ENCODE measurements at places on chromosomes 3 and 15.

DNA sequence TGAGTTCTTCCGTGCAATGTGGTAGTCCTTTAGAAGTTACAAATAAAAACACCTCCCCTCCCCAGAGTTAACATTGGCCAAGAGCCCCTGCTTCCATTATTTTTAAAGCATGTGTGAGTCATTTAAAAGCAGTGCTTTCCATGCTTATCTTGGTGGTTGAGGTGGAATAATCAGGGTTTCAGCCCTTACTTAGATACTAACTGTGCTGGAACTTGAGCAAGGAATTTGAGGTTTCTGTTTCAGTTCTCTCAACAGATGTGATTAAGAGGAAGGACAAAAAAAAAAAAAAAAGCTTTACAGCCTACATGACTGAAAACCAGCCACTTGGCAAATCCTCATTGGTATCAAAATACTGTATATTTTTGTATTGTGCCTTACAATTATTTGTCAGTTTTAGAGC is 64.5 kb downstream of the CGNL1 start:
- DNase-seq: peak; percentile 89

GRCh38 chr3:119333773-119334509 is 39.8 kb downstream of the ARHGAP31 start:
- DNase-seq: no peak

- DNase-seq: no peak
These were observed 480.4 kb upstream of the AGTR1 start for GRCh38 chr3:148217317-148217716.

GRCh38 chr3:73271-73670 is 123.3 kb upstream of the CHL1 start:
- DNase-seq: no peak

DNA sequence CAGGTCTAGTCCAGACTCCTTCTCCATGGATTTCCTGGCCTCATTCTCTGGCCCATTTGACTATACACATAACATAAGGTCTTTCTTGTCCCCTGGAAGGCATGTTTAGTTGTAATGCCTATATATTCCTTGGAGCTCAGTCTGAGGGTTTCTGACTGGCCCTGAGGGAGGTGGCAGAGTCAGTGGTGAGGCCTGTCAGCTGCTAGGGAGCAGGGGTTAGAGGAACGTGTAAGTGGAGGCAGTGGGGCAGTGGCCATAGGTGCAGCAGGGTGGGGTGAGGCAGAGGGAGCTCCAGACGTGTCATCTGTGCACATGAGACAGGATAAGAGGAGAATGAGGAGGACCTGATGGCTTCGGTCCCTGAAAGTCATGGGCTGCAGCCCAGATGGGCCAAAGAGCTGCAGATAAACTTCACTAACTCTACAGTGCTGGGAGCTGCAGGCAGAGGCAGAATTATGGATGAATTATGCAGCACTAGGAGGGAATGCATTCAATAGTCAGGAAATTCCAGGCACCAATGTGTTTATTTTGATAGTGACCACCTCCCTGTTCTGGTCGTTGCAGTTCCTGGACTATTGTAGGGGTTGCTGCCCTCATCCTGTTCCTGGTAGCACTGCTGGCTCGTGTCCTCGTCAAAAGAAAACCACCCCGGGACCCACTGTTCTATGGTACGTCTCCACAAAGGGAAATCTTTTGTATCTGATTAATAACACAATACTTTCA is 4.9 kb downstream of the TM6SF1 start:
- DNase-seq: no peak

DNA sequence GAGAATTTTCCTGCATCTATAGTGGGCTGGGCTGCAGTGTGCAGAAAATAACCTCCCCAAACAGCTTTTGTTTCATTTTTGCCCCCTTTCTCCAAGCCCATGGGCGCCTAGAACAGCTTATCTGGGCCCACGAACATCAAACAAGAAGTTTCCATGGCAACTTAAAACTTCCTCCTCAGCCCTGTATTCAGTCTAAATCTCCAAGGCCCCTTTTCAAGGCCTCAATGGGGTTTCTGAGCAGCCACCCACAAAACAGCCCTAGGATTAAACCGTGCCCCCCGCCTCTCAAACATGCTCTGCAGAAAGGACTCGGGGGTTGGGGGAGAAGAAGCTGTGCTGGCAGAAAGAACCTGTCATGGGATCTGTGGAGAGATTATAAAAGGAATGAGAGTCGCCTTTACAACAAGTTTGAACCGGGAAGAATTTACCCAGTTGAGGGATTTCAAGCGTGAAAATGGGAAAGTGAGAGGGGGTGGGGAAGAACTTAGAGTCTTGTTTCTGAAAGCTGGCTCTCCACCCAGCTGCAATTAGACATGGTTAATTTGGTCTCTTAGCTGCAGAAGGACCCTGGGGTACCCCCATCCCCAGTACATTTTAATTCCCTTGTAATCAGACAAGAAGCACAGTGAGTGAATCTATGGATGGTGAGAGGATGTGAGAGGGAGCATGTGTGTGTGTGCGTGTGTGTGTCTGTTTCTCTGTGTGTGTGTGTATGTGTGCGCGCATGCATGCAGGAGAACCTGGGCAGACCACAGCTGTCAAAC is 4.3 kb upstream of the FAM107A start:
- peak; percentile 56 for DNase-seq

DNA sequence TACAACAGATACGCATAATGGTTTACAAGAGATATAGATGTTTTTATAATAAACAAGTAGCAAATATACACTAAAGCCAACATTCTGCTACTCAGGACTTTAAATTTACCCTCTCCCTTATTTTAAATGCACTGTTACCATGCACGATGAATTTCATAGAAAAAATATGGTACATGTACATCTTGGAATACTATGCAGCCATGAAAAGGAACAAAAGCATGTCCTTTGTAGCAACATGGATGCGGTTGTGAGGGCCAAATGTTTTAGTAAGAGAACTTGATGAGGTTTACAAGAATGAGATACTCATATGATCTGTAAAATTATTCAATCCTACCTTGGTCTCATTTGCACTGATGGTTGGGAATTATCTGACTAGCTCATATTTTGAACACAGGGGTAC is 769.3 kb downstream of the VGLL3 start:
- no peak for DNase-seq

- DNase-seq: no peak
These were observed 190.1 kb downstream of the NSMCE3 start for GRCh38 chr15:29079479-29079878.

GRCh38 chr3:16700651-16701050 is 95.4 kb upstream of the DAZL start:
- DNase-seq: no peak
